NCI-H69 (cell line): ENCODE measurements at places on chromosomes 6 and 20.

- DNase-seq, result no peak
These were observed 9.9 kb upstream of the CDKN1A start for GRCh38 chr6:36668591-36668990.

GRCh38 chr20:63065911-63066310 lies 59.1 kb upstream of the BHLHE23 start:
- DNase-seq, result no peak

DNA sequence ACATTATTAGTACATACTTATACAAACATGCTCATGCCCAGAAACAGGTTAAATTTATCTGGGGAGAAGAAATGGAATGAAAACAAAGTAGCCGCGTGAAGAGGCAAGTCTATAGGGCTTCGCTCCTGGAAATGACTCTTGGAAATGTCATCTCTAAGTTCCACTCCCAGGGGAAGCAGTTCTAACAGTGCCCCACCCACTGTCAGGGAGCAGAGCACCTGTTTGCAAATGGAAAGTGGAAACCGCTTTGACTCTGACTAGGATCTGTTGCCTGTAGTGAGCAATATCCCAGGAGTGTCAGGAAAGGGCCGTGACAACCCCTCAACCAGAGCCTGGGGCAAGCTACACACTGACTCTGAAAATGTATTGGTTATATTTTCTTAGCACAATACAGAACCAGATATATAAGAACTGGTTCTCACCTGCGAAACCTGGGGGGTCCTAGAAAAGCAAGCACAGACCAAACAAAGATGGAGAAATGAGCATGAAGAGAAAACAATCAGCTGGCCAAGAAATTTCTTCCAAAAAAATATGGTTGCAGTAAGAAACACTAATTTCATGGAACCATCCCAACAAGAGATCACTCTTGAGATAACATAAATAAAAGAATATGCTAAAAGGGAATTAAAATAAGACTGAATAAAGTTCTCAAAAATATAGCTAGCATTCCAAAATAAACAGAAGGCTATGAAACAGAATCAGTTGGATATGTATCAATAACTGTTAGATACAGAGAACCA lies 47.5 kb upstream of the CRISP1 start:
- DNase-seq, result peak; percentile 69

- DNase-seq, result no peak
These were observed 64.2 kb upstream of the SUPT3H start for GRCh38 chr6:45441851-45442453.

DNA sequence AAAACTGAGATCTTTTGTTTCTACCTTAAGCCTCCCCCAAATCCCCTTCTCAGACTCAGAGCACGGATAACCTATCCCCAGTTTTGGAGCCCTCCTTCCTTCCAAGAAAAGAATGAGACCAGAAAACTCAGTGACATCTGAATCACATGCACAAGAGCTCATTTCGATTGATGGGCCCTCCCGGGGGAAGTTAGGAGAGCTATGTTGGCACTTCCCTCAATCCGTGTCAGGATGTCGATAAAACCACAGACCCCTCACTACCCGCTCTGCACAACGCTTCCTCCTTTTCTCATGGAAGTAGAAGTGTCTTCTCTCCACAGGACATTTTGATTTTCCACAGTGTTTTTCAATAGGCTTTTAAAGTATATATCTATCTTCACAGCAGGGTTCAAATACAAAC lies 332.4 kb downstream of the HACE1 start:
- peak; percentile 27 for DNase-seq

DNA sequence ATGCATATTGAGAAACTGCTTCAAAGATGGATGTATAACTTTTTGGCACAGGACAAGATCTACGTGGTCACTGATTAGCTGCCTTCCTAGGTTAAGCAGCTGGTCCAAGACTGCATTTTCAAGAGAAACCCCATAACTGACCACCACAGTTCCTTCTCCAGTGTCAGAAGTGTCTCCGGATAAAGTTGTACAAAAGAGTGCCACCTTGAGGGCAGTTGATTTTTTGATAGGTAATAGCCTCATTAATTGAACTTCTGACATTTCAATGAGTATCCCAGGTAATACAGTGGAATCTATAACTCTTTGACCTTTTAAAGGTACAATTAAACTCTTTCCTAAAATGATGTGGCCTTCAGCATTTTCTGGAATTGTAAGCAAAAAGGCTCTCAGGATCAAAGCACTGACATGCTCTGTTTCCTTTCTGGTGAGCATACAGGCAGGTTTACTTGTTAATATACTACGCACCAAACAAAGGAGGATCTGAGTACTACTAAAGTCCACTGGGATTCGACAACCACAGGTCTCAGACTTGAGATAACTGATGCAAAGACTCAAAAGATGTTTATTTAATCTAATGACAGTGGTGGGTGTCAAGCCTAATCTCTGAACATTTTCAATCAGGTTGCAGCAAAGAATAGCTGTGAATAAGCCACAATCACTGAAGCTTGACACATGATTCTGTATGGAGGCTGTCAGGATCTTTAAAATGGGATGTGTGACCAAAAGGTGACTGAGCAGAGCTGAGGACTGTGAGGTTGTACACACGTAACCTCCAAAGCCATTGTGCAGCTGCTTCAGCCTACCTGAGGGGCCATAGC lies 21.2 kb downstream of the MKKS start:
- DNase-seq, result no peak

GRCh38 chr6:125577124-125577662 lies 172.2 kb upstream of the HEY2 start:
- DNase-seq, result peak; percentile 37

- DNase-seq, result no peak
These were observed 34.8 kb upstream of the NCOA3 start for GRCh38 chr20:47466704-47467459.

GRCh38 chr6:25868436-25869183 lies 5.4 kb downstream of the SLC17A3 start:
- DNase-seq, result no peak

- no peak for DNase-seq
These were observed 19.1 kb downstream of the GABRR2 start for GRCh38 chr6:89295981-89296380.

DNA sequence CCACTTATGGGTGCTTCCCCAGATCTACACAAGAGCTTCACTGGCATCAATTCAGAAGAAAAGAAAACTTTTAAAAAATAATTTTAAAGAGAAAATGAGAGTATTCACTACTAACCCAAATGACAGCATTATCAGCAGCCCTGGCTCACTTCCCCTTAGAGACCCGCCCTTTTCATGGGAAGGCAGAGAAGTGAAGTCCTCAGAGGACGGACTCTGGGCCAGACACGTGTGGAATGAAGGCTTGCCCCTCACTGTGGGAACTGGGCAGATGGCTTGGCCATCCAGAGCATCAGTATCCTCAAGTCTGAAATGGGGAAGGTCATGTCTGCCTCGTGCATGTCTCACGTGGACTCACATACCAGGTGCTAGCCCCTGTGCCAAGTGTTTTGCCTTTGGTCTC lies 63.5 kb downstream of the JAG1 start:
- DNase-seq, result no peak

GRCh38 chr6:126227833-126228702 lies 111.8 kb upstream of the CENPW start:
- peak; percentile 95 for DNase-seq

DNA sequence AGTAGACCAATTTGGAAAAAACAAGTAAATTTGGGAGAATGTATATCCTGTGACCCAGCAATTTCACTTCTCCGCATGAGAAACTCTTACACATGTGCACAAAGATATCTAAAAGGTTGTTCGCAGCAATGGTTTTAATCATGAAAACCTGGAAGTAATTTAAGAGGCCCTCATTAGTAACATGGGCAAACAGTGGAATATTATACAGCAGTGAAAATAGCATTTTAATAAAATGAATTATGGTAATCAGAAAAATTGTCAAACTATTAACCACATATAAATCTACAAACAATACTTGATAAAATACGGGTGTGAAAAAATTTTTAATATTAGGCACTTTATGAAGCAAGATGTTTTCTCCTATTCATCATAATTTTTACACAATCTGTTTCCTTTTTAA lies 74.2 kb downstream of the KCNQ5 start:
- no peak for DNase-seq

- DNase-seq, result no peak
These were observed 41.2 kb upstream of the TMEM200A start for GRCh38 chr6:130324657-130325056.

DNA sequence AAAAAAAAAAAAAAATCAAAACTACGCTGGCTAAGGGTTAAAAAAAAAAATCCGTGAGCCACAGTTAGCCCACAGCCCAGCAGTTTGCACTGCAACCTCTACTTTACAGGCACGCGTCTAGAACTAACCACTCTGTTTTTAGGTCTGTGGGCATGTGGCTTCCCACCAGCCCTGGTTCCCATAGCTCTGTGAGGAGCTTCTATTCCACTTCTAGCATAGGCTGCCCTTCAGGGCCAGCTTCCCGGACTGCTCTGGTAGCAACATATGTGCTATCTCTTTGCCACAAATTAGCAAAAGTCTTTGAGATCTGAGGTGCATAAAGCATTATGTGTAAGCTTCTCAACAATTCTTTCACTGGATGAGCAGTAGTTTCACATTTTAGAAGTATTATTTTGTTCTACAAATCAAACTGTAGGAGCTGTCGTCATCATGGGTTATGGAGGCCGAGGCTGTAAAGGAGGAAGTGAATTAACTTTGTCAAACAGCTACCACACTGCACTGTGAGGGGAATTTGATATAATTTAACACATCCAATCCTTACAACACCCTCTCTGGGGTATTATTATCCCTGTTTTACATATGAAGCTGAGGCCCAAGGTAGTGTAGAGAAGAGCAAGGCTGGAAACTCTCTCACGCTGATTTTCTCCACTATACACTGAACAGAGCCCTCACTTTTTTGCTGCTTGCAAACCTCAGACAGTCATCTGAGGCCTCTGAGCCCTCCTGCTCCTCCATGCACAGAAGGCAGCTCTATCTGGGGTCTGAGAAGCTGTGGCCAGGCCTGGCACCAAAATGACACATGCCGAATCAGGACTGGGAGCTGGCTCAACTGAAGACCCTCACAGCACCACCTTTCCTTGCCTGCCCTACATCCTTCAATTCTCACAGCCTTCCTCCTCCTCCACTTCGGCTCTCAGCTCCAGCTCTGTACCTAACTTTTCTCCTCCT lies 35.4 kb downstream of the MAN1A1 start:
- no peak for DNase-seq

GRCh38 chr6:2866171-2866846 lies 24.6 kb upstream of the SERPINB1 start:
- DNase-seq, result no peak
